Activated CD8-positive, alpha-beta memory T cell treated with anti-CD3 and anti-CD28 coated beads for 4 hours (primary cell): ENCODE measurements at places on chromosomes 7 and 10.

DNA sequence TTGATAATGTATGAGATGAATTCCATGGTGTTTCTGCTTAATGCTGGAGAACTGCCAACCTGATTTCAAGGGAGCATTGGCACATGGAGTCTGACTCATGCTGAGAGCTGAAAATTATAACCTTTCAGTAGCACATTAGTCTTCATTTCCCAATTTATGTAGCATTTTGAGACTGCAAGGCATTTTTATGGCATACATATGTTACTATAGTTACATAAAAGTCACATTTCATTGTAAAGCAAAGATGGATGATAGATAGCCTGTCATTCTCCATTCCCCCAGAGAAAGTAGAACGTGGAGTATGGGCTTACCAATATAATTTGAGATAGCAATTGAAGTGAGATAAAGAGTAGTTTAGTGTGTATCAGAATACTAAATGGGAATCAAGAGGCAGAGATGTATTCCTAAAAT is 103.1 kb downstream of the SLC16A9 start:
- no peak for DNase-seq

GRCh38 chr7:75987805-75988567 is 6.4 kb downstream of the TMEM120A start:
- no peak for DNase-seq

DNA sequence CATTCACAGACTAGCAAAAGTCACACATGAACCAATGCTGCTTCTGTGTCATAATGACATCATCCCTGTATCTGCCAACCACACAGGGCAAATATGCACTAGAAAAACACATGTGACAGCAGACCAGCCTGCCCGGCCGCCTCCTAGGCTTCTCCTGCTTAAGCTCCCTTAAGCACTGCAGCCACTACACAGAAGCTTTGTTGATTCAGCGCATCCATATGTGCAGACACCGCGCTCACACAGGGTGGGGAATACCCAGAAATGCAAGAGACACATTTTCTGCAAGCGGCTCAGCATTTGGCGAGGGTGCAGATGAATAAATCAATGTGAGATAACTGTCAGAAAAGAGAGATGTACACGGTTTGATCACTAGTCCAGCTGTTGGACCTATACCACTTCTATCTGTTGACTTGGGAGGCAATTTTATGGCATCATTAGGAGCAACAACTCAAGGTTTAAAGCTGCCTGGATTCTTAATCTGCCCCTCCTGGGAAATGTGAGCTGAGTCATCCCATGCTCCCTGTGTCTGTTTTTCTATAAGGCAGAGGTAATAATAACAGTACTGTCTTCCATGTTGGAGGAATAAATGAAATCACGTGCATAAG is 33.4 kb downstream of the CPXM2 start:
- no peak for DNase-seq

- DNase-seq, result no peak
These were observed 819 bp downstream of the TMED4 start for GRCh38 chr7:44580945-44581878.

GRCh38 chr10:128854963-128855362 is 612.1 kb upstream of the MGMT start:
- no peak for DNase-seq

- DNase-seq, result no peak
These were observed 75.3 kb downstream of the ZNF92 start for GRCh38 chr7:65448816-65449504.

DNA sequence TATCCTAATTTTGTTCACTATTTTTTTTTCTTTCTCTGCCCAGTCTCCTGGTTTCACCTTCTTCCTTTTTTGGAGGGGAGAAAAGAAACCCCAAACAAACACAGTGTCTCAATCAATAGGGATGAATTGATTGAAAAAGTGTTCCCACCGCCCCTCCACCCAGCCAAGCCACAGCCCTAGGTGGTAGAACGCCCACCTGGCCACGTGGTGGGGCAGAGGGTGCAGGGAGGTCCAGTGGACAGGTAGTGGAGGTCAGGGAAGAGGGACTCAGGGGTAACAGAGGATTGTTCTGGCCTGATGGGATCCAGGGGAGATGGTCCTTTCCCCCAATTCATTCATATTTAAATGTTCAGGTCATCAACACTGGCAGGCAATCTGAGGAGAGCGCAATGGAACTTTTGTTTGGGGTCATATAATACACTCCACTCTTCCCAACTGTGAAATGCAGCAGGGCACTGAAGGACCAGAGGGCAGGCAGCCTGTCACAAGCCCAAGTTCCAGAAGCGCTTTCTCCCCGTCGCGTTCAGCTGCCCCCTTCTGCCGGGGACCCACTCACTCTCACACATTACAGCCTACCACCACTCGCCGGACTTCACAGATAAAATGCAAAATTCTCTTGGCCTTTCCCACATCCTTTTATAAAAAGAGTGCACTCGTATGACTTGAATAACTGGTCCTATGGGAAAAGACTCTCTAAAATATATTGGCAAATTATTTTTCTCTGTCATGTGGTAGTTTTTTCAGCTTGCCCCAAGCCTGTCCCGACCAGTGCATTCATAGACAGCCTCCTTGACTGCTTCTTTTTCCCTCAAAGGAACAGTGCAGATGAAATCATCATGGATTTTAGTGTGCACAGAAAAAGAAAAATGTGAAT is 1.6 kb downstream of the INHBA start:
- no peak for DNase-seq

DNA sequence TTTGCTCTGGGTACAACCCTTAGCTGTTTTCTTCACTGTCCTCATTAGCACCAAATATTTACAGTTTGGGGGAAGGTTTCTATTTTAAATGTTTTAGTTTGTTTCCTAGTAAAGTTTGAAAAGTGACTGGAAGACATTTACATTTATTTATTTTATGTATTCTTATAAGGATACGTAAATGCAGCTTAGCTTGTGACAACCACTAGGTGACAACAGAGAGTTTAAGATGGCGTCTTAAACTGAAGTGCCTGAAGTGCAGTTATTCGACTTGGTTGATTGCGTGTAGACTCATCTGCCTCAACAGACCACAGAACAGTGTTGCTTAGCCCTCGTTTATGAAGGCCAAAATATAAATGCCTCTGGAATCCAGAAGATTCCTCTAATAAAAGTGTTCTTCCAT is 378.2 kb upstream of the MYO3A start:
- no peak for DNase-seq

DNA sequence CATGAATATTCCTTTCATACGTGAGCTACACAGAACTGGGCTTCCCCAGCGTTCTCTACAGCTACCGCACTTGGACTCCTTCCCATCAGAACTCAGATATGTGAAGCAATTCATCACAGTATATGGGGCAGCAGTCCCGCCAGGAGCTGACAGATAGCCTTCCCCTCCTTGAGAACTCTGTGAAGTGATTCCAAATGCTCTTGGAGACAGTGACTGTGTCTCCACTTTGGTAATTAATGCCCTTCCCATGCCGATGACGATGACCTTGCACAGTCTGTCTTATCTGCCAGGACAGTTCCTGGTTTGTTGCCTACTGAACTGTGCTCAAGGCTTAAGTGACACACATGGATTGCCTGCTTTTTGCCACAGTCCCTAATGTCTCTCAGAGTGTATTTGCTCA is 75.0 kb upstream of the AFAP1L2 start:
- no peak for DNase-seq

- no peak for DNase-seq
These were observed 943.5 kb downstream of the CNTNAP2 start for GRCh38 chr7:147060070-147060469.

DNA sequence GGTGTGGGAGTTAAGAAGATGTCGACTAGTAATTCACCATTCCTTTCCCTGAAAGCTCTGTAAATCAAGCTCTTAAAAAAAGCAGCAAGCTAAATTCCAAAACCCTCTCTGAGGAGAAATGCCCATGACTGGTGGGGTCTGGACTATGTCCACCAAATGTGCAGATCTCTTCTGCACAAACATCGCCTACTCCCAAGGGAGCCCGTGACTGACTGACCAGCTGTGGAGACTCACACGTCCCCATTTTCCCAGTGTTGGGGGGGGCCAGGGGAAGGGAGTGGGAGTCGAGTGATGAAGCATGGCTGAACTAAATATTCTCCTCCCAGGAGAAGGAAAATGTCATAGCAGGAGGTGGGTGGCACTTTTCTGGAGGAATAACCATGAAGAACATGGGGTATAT is 164.1 kb upstream of the HPS1 start:
- DNase-seq, result no peak

GRCh38 chr10:72308320-72308987 is 34.7 kb downstream of the DDIT4 start:
- no peak for DNase-seq

DNA sequence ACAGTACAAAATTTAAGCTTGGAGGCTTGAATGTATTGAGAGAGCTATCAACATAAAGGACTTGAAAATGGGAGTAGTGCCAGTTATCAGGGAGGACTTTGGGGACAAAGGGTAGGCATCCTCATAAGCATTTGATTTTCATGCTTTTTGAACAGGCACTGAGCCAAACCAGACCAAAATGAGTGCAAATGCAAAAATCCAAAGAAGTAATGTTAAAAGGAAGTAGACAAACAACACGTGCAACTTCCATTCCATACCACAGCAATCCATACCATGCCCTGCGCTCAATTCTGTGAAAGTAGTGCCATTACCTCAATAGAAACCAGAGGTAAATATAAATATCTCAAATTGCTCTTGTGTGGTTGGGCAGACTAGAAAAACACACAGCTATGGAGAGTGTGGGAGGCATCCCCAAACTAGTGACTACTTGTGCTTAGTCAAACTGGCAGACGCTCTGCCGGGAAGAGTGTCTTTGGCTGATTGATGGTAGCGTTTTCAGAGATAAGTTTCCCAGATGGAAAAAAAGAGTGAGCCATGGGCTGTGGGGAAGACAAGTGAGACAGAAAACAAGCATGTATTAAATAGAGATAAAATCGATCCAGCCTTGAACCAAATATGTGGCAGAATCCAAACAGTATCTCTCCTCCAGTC is 161.5 kb downstream of the CREB5 start:
- DNase-seq, result no peak

DNA sequence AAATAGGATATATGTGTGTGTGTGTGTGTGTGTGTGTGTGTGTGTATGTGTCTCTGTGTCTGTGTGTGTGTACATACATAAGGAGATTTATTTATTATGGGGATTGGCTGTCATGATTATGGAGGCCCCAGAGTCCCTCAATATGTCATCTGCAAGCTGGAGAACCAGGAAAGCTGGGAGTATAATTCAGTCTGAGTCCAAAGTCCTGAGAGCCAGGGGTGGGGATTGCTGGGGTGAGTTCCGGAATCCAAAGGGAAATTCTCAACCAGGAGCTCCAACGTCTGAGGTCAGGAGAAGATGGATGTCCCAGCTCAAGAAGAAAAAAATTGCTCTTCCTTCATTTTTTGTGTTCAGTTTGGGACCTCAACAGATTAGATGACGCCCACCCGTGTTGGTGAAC is 50.7 kb upstream of the PLPP4 start:
- DNase-seq, result no peak

- DNase-seq, result no peak
These were observed 428 bp downstream of the CALML5 start for GRCh38 chr10:5498791-5499492.

DNA sequence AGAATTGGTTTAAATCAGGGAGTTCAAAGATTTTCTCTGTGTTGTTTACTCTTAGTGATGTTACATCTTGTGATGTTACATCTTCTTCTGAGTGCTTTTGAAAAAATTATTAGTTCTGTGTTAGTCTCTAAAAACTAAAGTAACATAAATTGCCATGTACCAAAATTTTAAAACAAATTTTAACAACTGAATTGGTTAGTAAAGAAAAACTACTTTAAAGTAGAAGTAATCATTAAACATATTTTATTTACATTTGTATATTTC is 5.2 kb upstream of the IGF2BP3 start:
- DNase-seq, result no peak

GRCh38 chr10:76430061-76430645 is 998.7 kb downstream of the LRMDA start:
- no peak for DNase-seq

GRCh38 chr7:20722941-20723340 is 63.7 kb downstream of the SP8 start:
- no peak for DNase-seq

- DNase-seq, result no peak
These were observed 24.6 kb upstream of the NAMPT start for GRCh38 chr7:106309362-106309761.

DNA sequence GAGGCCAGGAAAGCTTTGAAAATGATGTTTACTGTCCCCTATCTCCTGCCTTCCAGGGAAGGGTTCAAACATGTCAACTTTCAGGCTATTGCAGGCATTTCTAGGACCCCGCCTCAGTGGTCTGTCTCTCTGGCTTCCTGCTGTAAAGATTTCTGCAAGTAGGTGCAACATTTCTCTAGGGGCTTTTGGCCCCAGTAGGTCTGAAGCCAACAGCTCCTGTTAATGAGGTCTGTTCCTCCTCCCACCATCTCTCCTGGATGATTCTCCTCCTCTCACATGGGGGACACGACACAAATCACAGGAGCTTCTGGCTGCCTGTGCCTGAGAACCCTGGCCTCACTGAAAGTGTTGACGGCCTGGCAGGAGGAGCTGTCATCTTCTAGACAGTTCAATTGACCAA is 194.3 kb downstream of the CYP26A1 start:
- no peak for DNase-seq

DNA sequence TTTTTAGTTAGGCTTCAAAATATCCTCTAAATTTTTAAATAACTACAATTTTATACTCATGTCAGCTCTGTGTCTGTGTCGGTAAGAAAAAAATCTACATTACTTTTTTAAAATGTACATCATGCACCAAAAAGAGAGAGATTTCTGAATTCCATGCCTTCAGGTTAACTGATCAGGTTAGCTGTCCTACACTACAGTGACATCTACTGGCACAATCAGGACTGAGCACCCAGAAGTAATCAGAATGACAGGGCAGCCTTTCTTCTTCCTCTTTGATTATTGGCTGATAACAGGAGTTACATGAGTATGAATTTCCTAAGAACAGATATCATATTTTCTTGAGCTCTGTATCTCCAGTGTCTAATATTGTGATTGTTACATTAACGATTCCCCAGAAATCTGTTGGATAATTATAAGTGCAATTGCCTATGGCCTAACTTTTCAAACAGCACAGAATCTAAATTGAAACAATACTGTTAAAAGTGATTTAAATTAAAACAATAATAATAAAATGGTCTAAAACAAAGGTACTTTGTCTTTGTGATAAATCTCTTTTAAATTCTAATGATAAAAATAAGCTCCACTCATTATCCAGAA is 41.8 kb upstream of the HYCC1 start:
- DNase-seq, result peak; percentile 11

- no peak for DNase-seq
These were observed 35.1 kb upstream of the AKR1C2 start for GRCh38 chr10:5038733-5039132.

- DNase-seq, result no peak
These were observed 7.4 kb downstream of the AVL9 start for GRCh38 chr7:32502728-32503127.

- DNase-seq, result no peak
These were observed 88.0 kb downstream of the GLRX3 start for GRCh38 chr10:130224228-130224627.

DNA sequence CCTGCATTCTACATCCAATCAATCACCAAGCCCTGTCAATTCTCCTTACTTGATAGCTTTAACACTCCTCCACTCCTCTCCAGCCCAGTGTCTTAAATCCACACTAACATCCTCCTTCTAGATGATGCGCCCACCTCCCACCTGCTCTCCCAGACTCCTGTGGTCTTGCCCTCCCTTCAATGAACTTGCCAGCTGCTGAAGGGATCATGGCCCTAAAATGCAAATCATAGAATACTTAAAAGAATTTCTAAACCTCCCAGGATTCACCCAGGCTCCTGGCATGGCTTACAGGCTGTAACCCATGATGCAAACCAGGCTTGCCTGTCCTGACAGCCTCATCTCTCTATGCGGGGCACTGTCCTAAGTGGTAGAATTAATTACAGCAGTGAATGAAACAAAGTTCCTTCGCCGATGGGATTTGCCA is 43.6 kb downstream of the SYPL1 start:
- DNase-seq, result no peak

GRCh38 chr7:137025469-137026175 is 157.2 kb downstream of the CHRM2 start:
- no peak for DNase-seq
